ENCODE measurements at places on chromosomes 13 and 19.

DNA sequence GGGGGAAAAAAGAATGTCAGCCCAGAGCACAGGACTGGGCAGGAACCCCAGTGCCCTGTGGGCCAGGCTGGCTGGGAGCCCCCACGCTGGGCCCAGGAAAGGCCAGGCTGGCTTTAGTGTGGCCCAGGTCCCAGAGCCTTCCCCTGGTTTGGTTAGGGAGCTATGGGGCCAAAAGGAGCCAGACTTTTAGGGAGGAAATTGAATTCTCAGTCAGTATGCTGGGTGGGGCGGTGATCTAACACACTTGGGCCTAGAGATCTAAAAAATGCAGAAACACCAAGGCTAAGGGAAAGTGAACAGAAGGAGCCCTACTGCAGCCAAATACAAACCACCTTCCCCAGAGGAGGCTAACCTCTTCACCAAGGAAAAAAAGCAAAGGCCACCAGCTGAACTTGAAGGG is 137.5 kb downstream of the CRYL1 start:
- DNase-seq: no peak

DNA sequence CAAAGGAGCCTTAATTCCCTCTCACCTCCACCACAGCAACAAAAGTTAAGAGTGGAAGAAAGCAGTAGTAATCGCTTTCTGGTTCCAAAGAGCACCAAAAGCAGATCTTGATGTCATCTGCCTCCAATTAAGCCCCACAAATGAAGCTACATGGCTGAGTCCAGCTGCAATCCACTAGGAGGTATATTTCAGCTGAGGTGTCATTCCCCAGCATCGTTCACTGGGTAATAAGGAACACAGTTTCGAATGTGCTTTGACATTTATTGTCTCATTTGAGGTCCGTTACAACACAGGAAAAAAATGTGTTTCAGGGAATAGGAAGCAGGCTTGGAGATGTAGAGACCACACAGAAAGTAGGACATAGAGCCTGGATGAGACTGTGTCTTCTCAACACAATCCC is 190.4 kb downstream of the DCLK1 start:
- DNase-seq: no peak

DNA sequence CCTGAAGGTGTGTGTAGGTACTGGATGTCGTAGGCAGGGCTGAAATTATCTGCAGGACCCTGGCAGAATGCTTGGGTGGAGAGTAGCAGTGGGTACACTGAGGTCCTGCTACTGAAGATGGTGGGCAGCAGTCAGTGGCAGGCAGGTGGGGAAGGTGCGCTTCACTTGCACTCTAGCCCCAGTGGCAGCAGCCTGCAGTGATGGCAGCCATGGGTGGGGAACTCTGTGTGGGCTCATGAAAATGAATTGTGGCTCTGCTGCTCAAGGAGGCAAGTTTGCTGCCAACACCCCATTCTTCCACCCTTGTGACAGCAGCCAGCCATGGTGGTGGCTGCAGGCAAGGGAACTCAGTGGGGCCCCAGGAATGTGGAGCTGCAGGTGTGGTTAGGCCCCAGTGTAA is 1242.7 kb upstream of the MIR17HG start:
- no peak for DNase-seq

GRCh38 chr13:63209330-63210017 is 1793.8 kb upstream of the PCDH20 start:
- no peak for DNase-seq

DNA sequence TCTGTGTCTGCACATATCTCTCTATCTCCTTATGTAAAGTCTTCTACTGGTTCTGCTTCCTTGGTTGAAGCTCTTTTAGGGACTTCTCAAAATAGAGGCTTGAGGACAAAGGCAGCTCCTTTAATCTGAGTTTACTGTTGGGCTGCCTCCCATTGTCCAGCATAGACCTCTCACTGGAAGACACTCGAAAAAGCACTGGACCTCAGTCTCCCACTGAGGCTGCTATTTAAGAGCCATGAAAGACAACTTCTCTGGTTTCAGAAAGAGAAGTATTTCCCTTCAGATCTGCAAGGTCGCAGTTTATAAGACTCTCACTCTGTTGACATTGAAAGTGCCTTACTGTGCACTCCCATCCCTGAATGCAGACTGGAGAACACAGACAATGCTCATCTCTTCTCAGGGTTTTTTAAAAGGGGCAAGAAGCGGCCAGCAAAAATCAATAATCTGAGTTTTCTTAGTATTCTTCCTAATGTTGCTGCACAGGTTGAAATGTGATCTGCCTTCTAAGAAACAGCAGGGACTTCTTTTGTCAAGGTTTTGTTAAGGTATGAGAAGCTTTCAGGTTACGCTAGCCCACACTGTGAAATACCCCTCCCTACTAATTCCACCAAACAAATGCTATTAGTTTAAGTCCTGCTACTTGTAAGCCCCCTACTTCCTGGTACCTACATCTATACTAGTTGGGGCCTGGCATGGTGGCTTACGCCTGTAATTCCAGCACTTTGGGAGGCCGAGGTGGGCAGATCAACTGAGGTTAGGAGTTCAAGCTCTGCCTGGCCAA is 450.0 kb upstream of the SLC10A2 start:
- no peak for DNase-seq

- no peak for DNase-seq
Observed at GRCh38 chr19:29446361-29446760, 79.4 kb upstream of the VSTM2B start.

GRCh38 chr13:27917121-27917947 is 2.5 kb upstream of the PDX1 start:
- DNase-seq: peak; percentile 37

- DNase-seq: no peak
Observed at GRCh38 chr13:35930665-35931631, 200.2 kb downstream of the DCLK1 start.

DNA sequence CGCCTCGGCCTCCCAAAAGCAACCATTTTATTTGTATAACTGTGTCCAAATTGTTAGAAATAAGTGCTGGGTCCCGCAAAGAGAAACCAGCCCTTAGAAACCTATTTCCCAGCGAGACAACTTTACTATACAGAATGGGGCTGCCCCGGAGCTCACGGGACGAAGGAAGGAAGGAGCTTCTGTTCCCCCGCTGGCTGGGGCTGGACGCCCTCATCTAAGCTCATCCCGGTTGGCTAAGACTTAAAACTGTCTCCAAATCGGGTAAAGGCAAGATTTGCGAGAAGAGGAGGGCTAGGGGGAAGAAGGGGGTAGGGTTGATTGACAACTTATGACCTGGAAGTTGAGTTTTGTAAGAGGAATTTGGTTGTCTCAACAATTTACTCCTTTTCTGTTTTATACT is 12.3 kb upstream of the BSG start:
- DNase-seq: no peak

- DNase-seq: peak; percentile 81
Observed at GRCh38 chr19:850221-850978, 1.7 kb upstream of the ELANE start.

DNA sequence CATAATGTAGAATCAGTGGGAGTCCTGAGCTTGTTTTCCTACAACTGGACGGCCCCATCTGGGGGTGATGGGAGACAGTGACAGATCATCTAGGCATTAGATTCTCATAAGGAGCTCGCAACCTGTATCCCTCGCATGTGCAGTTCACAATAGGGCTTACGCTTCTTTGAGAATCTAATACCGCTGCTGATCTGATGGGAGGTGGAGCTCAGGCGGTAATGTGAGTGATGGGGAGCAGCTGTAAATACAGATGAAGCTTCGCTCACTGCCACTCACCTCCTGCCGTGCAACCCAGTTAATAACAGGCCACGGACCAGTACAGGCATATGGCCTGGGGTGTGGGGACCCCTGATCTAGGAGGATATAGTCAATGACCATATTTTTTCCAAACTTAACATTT is 38.8 kb downstream of the RCBTB1 start:
- DNase-seq: no peak

- peak; percentile 63 for DNase-seq
Observed at GRCh38 chr19:18514800-18515682, 6.8 kb downstream of the ELL start.

- peak; percentile 68 for DNase-seq
Observed at GRCh38 chr19:21202865-21203494, 61.1 kb downstream of the ZNF431 start.

GRCh38 chr19:4539693-4540581 is at the start of gene LRG1:
Gene LRG1 (minus strand): TSS chr19:4540036. CDS start chr19:4540013, 23 bp downstream.
- no peak for DNase-seq

- DNase-seq: no peak
Observed at GRCh38 chr19:58466089-58466759, 656 bp upstream of the ZNF324 start.

DNA sequence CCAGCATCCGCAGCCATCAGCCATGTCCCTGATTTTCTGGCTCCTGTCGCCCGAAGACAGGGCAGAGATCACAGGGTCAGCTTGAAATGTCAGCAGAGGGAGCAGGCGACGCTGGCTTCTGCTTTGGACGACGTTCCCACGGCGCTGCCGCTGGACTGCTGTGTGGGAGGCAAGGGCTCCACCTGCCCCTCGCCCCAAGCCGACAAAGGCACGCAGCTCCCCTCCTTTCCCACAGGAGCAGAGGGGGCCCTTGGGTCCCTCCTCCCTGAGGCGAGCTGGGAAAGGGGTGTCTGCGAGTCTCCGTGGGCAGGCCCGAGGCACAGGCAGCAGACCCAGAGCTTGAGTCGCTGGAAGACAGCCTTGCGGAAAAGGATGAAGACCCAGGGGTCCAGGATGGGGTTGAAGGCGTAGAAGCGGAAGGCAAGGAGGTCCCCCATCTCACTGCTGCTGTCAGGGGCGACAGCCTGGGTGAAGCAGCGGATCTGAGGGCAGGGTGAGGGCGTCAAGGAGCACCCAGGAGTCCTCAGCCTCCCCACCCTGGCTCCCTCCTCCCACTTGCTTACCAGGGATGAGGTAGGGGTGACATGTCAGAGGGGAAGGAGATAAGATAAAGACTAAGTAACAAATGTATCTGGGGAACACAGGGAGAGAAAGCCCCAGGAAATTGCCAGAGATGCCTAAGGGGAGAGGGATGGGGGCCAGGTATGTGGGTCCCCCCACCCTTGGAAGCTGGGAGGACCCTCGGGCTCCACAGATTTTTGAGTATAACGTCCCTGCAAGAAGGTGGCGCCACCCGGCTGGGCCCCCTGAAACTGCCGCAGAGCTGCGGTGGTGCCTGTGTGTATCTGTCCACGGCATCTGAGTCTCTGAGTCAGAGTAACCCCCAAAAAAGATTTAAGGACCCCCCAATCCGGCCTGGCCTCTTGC is 3.4 kb downstream of the PTGIR start:
- no peak for DNase-seq

GRCh38 chr19:48137411-48137810 is 26.8 kb upstream of the PLA2G4C start:
- no peak for DNase-seq

DNA sequence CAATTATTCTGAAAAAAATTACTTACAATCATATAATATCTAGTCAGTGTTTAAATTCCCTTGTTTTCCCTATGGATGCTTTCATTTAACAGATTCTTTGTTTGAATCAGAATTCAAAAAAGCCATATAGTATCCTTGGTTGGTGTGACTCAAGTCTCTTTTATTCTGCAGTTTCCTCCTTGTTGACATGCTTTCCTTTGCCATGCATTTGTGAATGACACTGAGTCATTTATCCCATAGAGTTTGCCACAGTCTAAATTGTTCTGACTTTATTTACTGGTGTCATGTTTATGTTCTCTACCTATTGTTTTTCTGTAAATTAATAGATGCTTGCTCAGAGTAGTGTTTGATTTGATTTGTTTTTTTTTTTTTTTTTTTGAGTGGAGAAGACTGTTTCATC is 893.8 kb upstream of the SLC10A2 start:
- DNase-seq: no peak

DNA sequence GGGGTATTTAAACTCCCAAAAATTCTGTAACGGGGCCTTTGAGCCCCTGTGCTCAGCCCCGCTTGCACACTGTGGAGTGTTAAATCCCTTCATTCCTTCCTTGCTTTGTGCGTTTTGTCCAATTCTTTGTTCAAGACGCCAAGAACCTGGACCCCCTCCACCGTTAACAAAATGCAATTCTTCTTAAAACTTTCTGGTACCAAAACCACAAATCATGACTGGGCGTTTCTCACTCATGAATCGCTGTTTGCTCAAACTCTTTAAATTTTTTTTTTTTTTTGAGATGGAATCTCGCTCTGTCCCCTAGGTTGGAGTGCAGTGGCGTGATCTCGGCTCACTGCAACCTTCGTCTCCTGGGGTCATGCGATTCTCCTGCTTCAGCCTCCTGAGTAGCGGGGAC is 881 bp downstream of the ZNF20 start:
- DNase-seq: no peak

- no peak for DNase-seq
Observed at GRCh38 chr13:110981379-110981778, 66.5 kb upstream of the ANKRD10 start.

GRCh38 chr13:62309904-62310303 is 894.3 kb upstream of the PCDH20 start:
- no peak for DNase-seq

DNA sequence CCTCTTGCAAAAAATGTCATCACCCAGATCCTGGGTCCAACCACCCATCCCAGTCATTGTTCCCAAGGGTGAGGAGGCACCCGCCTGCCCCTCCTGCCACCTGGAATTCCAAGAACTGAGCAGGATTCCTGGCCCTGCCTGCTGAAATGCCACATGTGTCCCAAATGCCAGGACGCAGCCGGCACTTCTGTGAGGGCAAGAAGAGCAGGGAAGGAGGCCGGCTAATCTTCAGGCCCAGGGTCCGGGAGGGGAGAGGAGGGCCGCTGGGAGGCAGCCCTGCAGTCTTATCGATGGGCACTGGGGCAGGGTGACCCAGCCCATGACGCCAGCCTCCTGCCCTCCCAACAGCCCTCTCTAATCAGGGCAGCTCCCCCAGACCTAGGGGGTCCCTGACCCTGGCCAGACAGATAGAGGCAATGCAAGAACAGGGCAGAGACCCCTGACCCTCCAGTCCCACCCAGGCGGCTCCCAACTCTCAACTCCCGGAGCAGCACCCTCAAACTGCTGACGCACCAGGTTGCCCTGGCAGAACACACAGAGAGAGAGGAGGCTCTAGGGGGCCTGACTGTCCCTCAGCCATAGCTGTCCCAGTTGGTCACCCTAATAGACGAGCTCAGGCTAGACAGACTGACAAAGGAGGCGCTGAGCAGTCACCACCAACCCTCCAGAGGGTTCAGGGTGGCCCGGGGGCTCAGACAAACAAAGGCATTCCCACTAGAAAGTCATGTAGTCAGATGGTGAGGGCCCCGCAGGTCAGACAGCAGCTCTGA is 1.5 kb downstream of the MFSD12 start:
- no peak for DNase-seq

DNA sequence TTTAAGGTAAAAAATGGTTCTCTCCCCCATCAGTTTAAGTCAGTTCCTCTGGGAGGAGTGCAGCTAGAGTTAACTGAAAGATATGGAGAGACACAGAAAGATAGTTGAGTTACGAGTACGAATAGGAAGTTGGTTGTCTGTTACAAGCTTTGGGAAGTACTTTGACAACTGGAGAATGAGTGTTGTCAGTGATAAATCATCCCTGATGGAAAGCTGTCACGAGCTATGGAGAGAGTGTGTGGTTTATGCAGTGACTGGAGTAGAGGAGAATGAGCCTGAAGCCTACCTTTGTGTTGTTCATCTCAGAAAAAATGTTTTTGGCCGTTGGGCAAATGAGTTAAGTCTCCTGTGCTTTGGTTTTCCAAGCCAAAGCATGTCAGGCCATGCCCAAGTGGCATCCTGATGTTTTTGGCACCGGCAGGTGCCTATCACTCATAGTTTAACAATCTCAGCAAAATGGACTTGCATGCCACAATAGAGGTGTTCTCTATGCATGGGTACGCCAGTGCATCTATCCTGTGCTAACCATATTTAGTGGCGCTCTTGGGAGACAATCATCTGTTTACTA is 350.2 kb downstream of the IRS2 start:
- no peak for DNase-seq

- no peak for DNase-seq
Observed at GRCh38 chr13:38753878-38754277, 67.0 kb downstream of the FREM2 start.

- DNase-seq: peak; percentile 54
Observed at GRCh38 chr19:18319591-18320135, 3.2 kb downstream of the LSM4 start.
